PC-9 (cell line): ENCODE measurements at places on chromosomes 16 and 17.
A peak's percentile ranks its signal among the peaks of the same experiment; 100 is the strongest.

- no peak for DNase-seq
Measured at GRCh38 chr16:56520251-56520577, 390 bp upstream of the BBS2 start.

DNA sequence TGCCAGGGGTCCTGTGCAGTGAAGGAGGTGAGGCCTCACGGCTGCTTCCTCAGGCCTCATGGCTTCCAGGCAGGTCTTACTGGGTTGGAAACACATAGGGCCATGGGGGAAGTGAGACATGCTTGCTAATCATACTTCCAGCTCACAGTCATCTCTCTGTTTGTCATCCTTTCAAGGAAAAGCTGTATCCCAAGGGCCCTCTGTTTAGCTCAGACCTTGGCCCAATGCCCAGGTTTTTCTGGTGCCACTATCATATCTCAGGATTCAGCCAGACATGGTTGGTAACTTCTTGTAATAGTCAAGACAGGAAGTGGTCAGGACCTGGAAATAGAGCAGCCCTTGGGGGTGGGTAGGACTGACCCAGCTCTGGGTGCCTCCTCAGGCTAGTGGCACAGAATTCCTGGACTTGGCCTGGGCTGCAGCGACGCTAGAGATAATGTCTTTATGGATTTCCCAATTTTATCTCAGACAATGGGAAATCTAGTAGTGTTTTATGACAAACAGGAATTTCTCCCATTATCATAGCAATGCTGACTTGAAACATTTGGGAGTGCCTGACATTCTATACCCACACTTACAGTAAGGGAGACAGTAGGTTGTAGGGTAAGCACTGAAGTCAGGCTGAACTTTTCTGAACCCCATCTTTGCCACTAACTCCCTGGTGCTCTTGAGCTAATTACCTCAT, 13.5 kb upstream of the ITGB3 start:
- peak; percentile 87 for DNase-seq

DNA sequence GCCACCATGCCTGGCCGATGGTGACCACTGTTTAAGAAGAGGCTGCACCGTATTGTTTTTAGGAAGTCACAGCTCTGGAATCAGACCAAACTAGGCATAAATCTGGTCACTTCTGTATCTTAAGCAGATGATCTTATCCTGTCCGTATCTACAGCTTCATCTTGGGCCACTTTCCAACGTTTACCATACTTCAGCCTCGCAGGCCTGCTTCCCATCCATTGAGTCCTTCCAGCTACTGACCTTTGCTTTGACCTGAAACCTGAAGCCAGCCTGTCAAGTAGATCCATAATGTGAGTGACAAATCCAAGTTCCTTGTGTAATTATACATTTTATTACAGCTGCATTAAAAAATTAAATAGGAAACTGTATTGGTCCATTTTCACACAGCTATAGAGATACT, 1033.0 kb downstream of the CDH11 start:
- DNase-seq, result no peak

DNA sequence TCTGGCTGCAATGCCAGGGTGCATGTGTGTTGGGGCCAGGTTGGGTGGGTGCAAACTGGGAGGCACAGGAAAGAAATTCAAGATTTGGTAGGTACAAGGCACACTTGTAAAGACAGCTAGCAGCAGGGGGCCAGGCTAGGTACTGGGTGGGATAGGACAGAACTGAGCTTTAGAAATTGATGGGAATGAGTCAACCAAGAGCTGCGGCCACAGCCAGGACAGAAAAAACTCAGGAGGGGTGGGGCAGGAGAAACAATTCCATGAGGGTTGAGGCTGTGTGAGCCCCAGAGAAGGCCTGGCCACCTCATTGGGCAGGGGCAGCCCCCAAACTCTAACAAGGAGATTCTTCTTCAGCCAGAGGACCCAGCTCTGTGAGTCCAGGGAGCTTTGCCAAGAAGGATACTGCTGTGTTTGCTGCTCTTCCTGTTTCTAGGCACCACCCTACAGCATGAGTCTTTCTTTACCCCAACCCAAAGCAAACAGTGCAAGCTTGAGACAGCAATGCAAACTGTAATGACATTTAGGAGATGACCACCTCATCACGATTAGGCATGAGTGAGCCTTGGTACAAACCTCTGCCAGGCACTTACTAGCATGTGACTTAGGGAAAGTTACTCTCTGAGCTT, 21.3 kb upstream of the CCDC182 start:
- DNase-seq, result no peak

GRCh38 chr17:83152745-83153611, 73.6 kb downstream of the METRNL start:
- no peak for DNase-seq

- DNase-seq, result peak; percentile 37
Measured at GRCh38 chr17:58324409-58325288, 3.9 kb downstream of the TSPOAP1 start.

DNA sequence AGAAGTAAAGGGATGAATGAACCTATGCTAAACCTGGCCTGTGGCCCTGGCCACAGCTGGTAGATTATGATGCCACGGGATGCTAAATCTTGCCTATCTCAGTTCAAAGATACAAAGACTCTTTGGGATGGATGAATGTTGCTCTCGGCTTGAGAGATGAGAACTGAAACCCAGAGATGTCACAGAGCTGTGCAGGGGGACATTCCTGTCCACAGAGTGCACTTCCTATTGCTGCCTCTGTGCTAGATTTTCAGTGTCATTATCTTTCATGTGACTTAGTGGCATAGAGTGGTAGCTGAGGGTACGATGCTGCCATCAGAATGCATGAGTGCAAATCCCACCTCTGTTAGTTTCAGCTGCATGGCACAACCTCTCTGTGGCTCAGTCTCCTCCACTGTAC, 2.3 kb upstream of the MT1M start:
- no peak for DNase-seq

DNA sequence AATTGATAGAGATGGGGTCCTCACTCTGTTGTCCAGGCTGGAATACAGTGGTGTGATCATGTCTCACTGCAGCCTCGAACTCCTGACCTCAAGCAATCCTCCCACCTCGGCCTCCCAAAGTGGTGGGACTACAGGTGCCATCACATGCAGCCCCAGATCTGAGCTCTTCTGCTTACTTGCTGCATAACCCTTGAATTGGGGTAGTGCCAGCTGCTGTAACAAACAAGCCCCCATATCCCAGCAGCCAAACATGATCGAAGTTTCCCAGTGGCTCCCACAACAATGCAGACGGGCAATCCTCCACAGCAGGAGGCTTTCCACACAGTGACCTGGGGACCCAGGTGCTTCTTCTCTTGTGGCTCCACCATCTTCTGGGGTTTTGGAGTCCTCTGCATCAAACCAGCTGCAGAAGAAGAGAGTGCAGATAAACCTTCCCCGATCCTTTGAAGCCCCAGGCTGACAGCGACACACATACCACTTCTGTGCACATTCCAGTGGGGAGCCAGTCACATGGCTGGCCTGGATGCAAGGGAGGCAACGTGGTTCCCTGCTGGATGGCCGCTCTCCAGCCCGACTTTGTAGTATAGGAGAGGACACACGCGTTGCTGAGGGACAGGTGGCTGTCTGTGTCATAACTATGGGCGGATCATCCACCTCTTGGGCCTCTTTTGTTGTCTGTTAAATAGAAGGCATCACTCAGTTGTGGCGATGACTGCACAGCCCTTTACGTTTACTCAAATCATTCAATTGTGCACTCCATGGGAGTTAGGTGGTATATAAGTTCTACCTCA, 16.7 kb downstream of the SBK1 start:
- DNase-seq, result no peak

DNA sequence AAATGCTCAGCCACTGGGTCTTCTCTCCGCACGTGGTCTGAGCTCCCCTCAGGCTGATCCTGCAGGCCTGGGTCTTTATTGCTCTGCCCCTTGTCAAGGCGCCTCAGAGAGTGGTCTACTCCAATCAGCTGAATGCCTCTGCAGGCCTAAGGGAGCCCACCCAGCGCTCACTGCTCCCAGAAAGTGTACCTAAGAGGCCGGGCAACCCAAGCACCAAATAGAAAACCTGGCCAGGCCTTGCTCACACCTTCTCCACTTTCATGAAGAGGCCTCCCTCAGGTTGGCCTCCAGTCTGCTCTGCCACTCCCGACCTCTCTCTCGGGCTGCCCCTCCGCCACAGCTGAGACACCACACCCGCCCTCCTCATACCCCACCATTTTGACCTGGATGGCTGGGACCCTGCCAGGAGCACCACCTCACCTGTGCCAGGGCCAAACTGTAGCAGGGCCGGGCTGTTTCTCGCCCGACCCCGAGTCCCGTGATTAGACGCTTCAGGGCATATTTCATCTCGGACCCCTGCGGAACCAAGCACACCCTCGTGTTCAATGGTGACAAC, 665 bp downstream of the MYBBP1A start:
- no peak for DNase-seq

DNA sequence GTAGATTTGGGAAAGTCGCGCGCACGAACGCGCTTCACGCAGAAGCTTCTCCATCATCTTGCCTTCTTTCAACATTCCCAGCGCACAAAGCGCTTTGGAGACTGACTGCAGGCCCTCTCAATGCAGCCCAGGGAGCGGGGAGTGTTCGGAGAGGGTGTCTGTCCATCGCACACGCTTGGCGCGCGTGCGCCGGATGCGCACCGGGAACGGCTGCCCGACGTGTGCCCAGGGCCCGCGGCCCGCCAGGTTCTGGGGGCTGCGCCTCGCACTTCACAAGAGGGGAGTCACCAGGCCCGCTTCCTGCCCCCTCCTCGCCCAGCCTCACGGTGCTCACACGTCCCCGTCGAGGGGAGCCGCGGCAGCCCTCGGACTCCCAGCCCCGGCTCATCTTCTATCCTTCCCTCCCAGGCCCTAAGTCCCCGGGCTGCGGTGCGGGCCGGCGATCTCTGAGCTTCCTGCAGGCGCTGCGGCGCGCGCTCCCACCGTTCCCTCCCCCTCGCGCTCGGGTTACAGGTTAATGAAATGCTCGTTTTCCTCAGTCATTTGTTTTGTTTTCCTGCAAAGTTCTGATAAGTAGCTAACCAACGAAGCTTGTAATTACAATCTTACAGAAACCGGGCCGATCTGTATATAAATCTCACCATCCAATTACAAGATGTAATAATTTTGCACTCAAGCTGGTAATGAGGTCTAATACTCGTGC, 2.8 kb upstream of the IRX3 start:
- no peak for DNase-seq

DNA sequence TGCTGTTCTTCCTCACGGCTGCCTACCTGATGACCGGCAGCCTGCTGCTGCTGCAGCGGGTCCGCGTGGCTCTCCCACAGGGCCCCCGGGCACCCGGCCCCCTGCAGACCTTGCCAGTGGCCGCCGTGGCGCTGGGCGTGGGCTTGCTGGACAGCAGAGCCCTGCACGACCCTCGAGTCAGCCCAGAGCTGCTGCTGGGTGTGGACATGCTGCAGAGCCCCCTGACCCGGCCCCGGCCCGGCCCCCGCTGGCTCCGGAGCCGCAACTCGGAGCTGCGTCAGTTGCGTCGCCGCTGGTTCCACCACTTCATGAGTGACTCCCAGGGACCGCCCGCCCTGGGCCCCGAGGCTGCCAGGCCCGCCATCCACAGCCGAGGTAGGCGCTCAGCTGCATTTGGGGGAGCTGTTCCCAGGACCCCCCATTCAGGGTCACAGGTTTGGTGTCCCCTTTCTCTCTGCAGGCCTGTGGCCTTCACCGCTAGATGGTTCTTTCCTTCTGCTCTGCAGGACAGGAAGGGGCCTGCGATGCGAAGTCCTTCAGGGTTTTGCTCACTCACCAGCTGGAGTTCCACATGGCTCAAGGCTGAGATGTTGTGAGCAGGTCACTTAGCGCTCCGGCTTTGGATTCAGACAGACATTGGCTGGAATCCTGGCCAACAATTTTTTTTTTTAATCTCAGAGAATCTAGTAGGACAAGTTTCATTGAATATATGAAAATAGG, 10.7 kb downstream of the WSCD1 start:
- no peak for DNase-seq

DNA sequence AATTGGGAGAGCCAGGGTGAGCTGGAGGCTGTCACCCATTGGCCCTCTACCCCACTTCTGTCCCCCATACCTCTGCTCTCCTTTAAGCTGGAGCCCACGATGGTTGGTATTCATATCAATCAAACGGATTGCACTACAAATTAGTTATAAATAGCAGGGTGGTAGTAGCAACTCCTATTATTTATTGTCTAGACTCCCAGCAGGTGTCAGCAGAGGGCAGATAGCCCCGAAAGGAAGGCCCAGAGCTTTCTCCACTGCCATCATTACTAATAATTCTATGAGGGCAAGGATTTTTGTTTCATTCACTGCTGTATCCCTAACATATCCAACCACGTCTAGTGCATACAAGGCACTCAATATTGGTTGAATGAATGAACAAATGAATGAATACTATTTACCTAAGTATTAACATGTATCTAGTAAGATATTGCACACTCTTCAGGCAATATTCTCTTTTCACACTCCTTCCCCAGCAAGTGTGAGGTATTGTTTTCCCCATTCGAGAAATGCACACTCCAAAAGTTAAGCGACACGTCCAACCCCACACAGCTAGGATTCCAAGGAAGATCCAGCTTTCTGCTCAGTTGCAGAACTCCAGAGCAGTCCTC, 6.3 kb downstream of the C17orf50 start:
- no peak for DNase-seq

- no peak for DNase-seq
Measured at GRCh38 chr16:12489357-12489990, 314.2 kb downstream of the CPPED1 start.

- DNase-seq, result no peak
Measured at GRCh38 chr17:18324140-18325050, 9.3 kb downstream of the SMCR8 start.

GRCh38 chr17:47850692-47851573, at the start of gene SP6:
TSS of gene SP6 (minus strand) at chr17:47851163. CDS start at chr17:47848429, 2,734 bp downstream.
- peak; percentile 86 for DNase-seq

GRCh38 chr17:44910231-44911106, 4.8 kb downstream of the GFAP start:
- no peak for DNase-seq

- DNase-seq, result no peak
Measured at GRCh38 chr17:82388223-82388921, 16.8 kb downstream of the UTS2R start.

DNA sequence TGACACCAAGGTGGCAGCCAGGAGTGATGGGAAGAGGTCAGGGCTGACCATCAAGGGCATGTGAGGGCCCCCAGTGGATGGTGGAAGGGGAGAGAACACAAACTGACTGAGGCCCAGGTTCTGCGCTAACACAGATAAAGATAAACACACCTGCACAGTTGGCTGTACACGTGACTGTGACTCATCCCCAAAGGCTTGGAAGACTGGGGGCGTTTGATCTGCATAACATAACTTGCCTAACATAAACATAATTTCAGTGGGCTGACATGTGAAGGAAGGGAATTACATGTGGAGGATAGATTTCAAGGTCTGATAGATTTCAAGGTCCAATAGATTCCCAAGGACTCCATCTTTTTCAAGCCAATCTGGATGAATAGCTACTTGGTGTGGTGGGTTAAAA, 100.9 kb upstream of the TNRC6C start:
- DNase-seq, result no peak

GRCh38 chr16:1279945-1280589, 24.2 kb downstream of the TPSD1 start:
- DNase-seq, result no peak

GRCh38 chr17:83065660-83066542, 13.5 kb upstream of the METRNL start:
- DNase-seq, result no peak

DNA sequence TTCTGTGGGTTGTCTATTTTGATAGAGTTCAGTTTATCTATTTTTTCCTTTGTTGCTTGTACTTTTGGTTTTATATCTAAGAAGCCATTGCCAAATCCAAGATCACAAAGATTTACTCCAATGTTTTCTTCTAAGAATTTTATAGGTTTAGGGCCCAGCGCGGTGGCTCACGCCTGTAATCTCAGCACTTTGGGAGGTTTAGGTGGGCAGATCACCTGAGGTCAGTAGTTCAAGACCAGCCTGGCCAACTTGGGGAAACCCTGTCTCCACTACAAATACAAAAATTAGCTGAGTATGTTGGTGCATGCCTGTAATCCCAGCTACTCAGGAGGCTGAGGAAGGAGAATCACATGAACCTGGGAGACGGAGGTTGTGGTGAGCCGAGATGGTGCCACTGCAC, 13.7 kb upstream of the ITGA3 start:
- DNase-seq, result no peak
